ENCODE measurements at places on chromosomes 5 and 9.

GRCh38 chr5:130666462-130666861, 498.6 kb downstream of the HINT1 start:
- no peak for DNase-seq

DNA sequence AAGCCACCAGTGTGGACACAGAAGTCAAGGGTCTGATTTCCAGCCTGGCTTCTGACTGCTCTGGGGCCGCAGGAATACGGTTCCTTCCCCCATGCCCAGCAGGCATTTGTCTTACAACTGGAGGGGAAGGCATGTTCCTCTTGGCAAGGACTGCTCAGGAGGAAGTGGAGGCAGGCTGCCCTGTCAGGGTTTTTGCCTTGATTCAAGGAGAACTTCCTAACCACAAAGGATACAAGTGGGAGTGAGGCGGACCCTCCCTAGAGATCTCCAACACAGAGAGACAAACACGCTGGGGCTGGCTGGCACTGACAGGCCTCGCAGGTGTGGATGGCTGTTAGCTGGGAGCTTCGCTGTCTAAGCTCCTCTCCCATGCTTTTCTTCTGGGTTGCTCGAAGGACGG, 19.1 kb downstream of the TGFBI start:
- DNase-seq: no peak

GRCh38 chr5:32193591-32193990, 19.5 kb upstream of the GOLPH3 start:
- no peak for DNase-seq

- no peak for DNase-seq
Observed at GRCh38 chr5:150487199-150488061, 20.5 kb upstream of the NDST1 start.

DNA sequence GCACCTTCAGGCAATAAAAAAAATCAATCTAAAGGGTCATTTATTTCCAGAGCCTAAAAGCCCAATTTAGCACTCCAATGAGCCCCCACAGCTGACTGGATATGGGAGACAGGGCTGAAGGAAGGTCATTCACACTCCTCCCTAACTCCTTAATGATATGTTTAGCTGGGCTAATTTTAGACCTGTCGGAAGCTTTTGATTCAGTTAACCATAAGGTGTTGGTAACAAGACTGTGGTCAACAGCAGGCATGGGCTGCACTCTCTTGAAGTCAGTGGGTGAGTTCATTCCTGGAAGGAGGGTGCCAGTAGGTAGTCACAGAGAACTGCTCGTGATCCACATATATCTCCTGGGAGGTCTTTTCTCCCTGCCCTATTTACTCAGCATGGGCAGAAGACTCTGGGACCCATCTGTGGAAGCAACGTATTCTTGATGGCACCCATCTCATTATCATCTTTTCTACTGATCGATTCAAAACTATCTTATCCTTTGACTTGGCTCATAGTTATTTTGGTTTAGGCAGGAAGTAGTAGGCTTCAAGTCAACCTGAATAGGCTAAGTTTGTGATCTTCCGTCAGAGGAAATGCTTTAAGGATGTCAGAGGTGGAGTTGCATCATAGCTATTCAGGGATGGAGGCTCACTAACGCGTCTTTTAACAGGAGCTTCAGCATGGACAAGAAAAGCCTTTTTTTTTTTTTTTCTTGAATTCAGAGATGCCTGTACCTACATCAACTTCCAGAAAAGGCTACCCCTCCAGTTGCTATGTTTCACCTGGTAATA, 367.7 kb upstream of the SLC30A5 start:
- DNase-seq: no peak

DNA sequence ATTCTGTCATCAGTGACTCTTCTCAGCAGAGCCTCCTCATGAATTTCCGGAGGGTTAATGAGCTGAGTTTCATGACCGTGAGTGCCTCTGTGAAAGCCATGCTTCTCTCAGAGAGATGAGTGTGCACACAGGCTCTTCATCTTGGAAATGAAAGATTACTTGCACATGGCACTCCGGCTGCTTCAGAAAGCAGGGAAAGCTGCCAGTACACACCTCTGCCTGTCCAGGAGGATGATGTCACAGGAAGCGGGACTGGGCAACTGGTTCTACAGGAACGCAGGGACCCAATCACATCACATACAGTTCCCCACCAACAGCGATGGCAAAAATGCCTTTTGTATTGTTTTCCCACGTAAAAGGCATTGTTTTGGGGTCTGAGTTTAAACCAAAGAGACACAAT, 286.0 kb upstream of the DAP start:
- DNase-seq: no peak

GRCh38 chr9:76717613-76718012, 46.6 kb upstream of the PCA3 start:
- no peak for DNase-seq

DNA sequence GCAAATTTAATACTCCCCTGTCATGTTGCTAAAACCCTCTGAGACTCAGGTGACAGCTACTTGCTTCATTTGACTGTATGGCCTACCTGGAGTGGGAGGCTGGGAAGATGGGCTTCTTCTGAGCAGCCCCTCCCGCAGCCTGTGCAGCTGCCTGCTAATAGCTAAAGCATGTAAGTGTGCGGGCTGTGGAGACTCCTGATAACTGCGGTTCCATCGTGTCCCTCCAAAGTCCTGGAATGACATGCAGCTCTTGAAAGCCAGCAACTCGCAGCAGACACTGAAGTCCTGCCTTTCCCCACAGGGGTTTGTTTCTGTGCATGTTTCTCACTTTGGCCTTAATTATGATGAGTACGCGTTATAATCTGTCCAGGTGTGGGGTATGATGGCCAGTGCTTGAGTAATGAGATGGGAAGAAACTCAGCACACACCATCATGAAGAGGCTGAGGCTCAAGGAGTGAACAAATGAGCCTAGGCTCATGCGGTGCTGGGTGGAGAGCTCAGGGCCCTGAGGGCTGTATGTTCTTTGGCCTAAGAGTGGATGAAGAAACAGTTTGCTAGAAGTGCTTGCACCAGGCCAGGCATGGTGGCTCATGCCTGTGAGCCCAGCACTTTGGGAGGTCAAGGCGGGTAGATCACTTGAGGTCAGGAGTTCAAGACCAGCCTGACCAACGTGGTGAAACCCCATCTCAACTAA, 119.1 kb downstream of the DOCK2 start:
- DNase-seq: no peak

DNA sequence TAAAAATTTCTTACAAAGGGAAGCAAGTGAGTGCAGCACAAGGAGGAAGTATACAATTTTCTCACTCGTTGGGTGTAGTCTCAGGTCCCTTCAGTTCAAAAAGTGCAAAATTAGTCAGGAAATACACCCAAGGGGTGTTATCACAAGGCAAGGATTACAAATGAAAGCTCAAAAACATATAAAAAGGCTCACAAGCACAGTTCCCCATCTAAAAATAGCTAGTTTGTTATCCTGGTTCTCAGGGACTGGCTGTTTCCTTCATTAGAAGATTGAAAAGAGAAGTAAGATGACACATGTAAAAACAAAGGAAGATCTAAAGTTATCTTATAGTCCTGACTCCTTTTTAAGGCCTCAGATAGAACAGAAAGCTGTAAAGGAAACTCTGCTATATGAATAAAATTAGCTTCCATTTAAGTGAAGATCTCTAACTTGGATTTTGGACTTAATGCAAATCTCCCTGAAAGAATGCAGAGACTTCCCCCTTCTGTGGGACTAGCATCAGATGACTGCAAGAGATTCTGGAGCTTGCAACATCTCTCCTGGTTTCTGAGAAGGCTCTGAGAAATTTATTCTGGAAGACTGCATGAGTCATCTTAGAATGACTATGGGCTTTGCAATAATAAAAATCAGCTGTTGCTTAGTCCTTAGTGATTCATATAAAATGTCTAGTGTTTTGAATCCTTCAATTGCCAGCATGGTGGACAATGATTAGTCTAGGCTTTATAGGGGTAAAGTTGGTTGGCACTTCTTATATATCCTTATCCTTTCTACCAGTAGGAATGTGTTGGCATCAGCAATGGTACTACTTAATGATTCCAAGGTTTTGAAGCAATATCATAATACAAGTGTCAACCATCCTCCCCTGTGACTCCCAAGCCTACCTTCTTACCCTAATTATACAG, 25.4 kb downstream of the DAB2 start:
- DNase-seq: no peak

GRCh38 chr5:130164966-130165365, 260.7 kb downstream of the CHSY3 start:
- DNase-seq: no peak

DNA sequence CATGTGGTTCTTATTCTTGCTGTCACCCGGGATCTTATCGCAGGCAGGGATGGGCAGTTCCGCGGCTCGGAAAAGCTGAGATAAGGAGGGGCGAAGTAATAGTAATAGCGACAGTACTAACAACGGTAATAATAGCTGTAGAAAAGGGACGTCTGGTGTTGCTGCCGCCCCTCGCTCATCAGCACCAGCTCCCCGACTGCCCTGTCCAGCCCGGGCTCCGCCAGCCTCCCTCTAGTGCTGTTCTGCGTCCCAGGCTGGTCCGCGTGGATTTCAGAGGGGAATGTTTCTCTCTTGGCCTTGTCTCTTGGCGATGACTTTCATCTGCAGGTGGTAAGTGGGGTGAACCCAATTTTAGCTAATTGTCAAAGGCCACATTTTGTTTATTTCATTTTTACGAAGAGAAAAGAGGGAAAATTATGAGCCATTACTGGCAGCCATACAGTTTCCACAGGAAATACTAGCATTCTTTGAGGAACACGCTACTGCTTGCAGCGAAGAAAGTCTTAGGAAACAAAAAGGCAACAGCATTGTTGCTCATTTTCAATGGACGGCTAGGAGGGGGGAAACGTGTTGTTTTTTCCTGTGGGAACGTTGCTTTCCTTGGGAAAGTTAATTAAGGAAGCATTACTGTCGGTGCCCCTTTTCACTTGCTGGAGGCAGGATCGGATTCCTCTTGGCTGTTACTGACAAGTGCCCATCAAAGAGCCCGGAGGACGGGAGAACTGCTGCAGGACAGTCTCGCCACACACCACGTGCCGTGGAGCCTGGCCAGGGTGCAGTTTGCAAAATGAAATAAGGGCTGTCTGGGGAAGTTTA, 762 bp downstream of the SNCAIP start:
- DNase-seq: no peak

- no peak for DNase-seq
Observed at GRCh38 chr5:78504704-78505677, 143.6 kb downstream of the LHFPL2 start.

DNA sequence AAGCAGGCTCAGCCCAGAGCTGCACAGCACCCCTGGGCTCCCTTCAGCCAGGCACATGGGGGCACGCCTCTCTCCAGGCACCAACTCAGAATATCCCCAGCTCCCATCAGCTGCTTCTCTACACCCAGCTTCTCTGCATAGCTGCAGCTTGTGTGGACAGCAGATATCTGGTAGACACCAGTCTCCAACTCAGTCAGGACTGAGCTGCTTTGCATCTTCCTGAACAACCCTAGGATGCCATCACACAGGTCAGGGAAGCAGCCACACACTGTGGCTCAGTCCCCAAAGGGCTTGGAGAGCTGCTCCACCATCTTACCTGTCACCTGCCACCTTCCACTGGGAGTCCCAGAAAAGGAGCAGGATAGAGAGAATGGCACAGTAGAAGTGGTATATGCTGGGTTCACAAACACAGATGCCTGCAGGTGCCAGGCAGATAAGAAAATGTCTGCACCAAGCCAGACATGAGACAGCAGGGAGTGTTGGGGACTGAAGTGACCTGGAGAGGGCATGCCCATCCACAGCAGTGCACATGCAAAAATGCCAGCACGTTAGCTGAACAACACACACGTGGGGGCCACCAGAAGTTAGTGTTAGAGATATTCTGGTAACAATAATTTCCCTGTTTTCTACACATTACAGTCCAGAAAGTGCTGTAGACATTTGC, 42.0 kb downstream of the THBS4 start:
- no peak for DNase-seq

DNA sequence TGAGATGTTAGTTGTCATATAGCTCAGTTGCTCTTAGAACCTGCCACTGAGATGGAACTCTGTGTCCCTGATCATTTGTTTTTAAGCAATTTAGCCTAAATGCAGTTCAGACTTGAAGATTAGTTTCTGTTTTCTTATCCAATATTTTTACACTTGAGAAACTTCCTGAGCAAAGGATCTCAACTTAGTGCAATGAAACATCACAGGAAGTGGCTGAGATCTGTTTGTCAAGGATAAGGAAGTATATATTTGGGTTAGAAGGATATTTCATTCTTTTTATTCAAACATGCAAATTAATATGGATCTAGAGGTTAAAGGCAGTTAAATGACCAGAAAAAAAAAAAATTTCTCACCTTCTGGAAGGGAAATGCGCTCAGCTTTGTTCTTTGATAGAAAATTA, 19.7 kb upstream of the F2R start:
- no peak for DNase-seq

DNA sequence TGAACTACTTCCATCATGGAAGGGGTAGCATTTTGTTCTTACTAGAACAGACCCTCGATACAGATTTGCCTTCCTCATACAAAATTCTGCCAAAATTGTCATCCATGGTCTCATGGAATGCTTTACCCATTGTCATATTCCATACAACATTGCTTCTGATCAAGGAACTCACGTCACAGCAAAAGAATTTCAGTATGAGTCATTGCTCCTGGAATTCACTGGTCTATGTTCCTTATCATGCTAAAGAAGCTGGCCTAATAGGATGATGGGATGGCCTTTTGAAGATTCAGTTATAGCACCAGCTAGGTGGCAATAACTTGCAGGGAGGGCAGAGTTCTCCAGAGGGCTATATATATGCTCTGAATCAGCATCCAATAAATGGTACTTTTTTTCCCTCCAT, 18.2 kb upstream of the FNIP1 start:
- DNase-seq: no peak

DNA sequence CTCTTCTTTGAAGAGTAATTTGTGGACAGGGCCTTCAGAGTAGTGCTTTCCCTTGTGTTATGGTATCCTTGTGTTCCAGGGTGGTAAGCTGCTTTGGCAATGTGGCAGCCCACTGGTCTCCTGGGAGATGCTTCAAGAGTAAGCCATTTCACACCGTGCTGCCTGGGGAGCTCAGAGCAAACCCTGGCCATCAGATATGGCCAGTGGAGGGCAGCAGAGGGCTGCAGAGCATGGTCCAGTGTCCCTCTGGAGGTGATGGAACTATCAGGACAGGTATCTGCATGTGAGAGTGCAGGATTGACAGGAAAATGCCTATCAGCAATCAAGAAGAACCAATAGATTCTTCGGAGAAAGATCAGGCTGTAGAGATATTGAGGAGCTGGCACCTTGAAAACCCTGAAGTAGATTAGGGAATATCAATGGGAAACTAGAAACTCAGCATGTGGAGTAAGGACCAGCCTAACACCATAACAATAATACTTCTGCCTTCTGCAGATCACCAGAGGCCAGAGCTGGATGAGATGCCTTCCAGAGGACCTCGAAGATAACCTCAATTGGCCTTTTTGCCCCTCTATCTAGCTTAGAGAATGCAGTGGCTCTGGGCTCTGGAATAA, 90.8 kb downstream of the PLPPR1 start:
- DNase-seq: no peak

GRCh38 chr5:140240987-140241706, 61.8 kb downstream of the PFDN1 start:
- DNase-seq: no peak

- DNase-seq: no peak
Observed at GRCh38 chr5:68348447-68349222, 133.1 kb downstream of the PIK3R1 start.

- DNase-seq: no peak
Observed at GRCh38 chr9:75962013-75962661, 71.7 kb downstream of the PCSK5 start.

- peak; percentile 42 for DNase-seq
Observed at GRCh38 chr5:62578540-62578939, at the start of gene LRRC70. LRRC70 (plus strand) TSS chr5:62578819; CDS start chr5:62579439, 620 bp downstream.

GRCh38 chr9:89657765-89658164, 53.0 kb downstream of the GADD45G start:
- DNase-seq: no peak

All from GM12864 (cell line).